ENCODE measurements at places on chromosomes 12 and 14. TPM values are rescaled to one million over a fixed set of nuclear protein-coding genes. Genes with fewer than 3 reads are reported as not detected.

CLMN gene
- 12.0 TPM for polyA plus RNA-seq

NXPH4 gene
- polyA plus RNA-seq: 0.51 TPM

P2RX2 gene
- not detected for polyA plus RNA-seq

CHGA gene
- polyA plus RNA-seq: not detected

SLCO1B1 gene
- polyA plus RNA-seq: not detected

SIX6 gene
- not detected for polyA plus RNA-seq

BDKRB1 gene
- 3.7 TPM for polyA plus RNA-seq

DNA sequence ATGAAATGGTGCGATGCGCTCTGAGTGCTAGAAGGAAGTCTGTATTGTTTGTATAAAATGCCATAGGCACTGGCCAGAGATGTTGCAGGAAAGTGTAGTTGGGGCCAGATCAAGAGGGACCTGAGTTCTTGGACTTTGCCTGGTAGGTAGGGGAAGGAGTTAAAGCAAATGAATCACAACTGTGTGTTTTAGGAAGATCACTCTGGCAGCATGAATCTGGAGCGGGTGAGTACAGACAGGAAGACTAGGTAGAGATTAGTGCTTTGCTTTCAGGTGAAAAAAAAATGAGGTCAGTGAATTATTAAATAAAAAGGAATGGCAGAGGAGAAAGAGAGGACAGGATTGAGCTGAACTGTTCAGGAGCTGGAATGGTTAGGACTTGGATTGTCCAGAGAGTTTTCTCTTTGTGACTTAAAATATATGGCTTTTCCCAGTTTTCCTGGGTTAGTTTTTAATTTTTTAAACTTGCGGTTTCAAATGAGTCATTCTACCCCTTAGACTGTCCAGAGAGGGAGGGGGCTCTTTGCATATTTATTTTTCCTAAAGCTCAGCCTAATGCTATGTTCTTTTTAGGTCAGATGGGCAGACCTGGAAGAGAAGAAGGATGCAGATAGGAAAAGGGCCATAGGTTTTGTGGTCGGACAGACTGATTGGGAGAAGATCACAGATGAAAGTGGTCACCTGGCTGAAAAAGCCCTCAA is 41.1 kb downstream of the PROX2 start:
- DNase-seq: no peak

DNA sequence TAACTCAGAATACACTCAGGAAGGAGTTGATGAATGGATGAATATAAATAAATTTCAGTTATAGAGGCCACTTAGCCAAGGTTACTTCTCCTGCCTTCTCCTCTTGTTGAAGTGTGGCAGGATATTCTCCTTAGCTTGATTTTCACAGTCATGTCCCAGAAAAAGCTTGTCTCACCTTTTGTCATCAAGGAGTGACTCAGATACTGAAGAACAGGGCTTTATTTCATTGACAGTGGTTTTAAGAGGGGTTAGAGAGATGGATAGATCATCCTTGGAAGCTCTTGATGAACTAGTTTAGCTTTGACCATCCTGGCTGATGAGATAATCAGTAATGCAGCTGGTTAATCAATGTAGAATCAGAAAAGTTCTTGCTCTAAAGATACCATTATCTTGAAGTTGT is 35.0 kb upstream of the CFAP54 start:
- peak; percentile 71 for DNase-seq

DNA sequence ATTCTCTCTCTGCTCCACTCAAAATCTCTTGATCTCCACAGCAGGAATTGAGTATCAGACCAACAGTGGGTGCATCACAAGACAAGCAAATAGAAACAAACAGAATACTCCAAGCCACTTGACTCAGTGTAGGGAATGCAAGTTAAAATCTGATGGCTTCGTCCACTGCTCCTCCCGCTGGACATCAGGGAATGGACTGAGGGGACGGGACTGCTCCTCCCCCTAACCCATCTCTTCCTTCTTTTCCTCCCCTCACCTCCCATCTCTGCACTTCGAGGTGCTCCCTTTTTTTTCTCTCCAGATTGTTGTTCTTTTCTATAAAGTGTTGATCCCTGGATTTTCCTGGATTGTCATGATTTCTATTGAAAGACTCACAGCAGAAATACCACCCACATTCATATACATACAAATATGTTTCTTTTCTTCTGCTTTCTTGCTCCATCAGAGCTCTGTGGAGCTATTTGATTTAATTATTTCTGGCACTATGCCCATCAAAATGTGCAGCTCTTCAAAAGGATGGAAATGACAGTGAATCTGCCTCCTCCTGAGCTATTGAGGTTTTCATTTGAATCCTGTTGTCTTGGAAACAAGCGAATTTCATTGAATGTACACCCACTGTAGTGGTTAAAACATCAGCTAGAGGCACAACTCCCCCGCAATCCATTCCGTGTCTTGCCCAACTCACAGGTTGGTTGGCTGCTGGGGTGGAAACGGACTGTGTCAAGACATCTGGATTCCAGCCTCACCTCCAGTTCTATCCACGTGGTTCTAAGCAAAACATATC is 199.7 kb downstream of the SPTSSA start:
- DNase-seq: no peak

- no peak for DNase-seq
These were observed 99.0 kb downstream of the RTN1 start for GRCh38 chr14:59771577-59771976.

DNA sequence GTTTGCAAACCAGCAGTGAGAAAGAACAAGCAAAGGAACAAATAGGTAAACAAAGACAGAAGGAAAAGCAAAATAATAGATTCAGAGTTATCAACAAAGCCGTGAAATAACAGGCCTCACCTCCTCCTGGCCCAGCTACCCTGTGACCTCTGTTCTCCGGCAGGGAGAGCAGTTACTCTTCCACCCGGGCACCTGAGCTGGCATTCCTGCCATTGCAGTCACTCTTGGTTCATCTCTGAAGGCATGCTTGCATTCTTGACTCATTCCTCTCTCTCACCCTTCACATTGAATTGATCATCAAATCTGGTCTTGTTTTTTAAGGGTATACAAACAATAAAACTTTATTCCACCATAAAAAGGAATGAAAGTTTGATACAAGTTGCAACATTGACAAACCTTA is 95.1 kb downstream of the TTC8 start:
- DNase-seq: peak; percentile 67

DNA sequence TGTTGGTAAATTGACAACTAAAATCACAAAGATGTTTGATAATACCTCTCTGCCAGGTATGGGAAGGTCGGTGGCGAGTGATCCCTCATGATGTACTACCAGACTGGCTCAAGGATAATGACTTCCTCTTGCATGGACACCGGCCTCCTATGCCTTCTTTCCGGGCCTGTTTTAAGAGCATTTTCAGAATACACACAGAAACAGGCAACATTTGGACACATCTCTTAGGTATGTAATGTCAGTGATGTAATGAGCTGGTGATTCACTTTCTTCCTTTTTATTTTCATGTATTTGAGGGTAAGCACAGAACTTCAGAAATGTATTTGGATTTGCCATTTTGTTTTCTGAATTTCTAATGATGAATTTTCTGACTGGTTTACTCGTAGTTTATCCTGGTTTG is 42.6 kb upstream of the LRTM2 start:
- peak; percentile 58 for DNase-seq

DNA sequence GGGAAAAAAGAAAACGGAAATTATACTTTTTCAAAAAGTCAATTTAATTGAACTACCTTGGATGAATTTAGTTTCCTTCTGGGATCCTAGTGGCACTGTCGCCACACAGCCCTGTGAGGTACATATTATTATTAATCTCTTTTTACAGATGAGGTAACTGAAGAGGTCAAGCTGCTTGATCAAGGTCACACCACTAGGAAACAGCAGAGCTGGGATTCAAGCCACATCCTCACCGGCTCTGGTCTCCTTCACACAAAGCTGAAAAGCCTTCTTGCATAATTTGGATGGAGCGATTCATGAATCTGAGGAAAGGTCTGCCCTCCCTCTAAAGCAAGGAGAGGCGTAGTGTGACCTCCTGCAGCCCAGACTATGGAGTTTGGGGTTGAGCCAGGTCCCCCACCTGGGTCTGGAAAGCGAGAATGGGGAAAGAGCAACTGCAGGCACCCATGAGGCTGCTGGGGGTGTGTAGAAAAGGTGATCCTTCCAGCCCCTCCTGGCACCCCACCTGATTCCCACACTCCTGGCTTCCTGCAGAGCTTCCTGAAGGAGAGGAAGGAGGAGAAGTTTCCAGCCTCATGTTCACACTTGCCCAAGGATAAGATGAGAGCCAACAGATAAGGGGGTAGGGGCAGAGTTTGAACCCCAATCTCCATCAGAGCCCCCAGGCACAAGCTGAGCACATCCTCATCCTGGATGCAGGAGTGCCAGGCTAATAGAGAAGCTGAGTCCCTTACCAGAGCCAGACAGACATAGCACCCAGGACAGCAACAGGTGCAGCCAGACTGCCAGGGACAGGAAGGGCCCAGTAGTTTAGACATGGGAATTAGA is 3.9 kb upstream of the KRT79 start:
- DNase-seq: no peak

DNA sequence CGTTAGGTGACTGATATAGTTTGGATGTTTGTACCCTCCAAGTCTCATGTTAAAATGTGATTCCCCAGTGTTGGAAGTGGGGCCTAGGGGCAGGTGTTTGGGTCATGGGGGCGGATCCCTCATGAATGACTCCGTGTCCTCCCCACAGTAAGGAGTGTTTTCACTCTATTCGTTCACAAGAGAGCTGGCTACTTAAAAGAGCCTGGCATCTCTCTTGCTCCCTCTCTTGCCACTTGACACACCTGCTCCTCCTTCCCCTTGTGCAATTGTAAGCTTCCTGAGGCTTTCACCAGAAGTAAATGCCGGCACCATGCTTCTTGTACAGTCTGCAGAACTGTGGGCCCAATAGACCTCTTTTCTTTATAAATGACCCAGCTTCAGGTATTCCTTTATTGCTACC is 2.6 kb downstream of the IFI27L2 start:
- DNase-seq: no peak

DNA sequence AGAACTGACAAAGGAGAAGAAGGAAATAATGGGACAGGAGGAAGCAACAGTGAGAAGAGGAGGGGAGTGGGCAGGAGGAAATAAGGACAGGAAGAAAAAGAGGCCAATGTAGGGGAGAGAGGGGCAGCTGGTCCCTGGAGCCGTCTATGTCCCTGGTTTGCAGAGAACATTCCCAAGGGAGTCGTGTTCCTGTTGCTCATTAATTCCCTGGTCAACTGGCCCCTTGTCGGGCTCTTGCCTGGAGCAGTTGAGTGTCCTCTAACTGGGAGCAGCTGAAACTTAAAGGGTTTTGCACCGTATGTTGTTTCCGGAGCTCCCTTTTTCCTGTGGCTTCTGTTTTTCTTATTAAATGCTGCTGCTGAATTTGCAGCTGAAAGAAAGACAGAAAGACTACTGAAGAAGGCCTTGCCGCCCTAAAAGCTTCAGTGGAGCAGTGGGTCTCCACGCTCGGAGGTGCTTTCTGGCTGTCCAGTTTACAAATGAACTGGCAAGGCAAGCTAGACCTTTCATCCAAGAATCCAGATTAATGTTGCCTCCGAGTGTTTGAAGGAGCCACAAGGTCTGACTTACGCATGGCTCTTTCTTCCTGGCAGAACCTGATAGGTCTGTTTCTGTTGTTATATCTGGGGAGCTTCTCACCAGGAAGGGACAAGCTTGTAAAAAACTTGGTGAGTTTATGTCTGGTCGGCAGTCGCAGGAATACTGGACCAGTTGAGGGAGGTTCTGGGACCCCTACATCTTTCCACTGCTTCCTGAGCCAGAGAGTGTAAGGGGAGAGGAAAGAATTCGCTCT is 146.2 kb upstream of the RFLNA start:
- no peak for DNase-seq

GRCh38 chr14:99473458-99473857 is 7.2 kb downstream of the SETD3 start:
- DNase-seq: no peak

DNA sequence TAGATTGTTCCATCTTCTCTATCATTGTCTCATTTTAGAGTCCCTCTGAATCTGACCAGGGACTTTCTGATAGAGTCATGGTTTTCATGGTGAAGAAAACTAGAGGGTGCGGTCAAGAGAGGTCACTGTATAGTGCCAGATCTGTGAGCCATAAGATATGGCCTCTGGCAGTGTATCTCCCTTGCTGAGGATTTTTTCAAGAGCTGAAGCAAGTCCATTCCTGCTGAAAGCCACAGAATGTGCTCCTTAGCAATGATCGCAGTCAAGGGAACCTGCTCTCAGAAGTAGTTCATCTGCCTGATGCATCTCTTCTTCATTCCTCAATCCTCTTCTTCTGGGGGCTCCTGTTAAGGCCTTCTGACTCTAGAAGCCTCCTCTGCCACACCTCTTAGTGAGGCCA is 405.2 kb downstream of the EGLN3 start:
- peak; percentile 90 for DNase-seq

DNA sequence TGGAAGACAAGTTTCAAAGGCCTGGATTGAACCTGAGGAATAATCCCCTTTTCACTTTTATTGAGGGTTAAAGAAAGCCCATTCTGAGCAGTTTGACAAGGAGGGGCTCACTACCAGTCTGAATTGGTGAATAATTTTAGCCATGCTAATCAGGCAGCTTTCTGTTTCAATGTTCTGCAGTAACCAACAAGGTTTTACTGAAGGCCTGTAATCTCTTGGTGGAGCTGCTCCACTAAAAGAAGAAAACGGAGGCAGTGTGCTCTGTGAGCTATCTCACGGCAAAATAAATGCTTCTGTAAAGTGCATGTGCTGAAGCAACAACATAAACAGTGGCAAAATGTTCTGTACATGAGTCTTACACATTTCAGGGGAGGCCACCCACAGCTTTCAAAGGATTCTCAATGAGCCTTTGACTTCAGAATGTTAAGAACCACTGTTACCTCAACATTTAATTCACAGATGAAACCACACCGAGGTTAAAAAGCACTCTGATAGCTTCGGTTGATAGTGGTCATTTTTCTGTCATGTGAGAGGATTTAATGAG is 111.2 kb downstream of the LRIG3 start:
- no peak for DNase-seq

DNA sequence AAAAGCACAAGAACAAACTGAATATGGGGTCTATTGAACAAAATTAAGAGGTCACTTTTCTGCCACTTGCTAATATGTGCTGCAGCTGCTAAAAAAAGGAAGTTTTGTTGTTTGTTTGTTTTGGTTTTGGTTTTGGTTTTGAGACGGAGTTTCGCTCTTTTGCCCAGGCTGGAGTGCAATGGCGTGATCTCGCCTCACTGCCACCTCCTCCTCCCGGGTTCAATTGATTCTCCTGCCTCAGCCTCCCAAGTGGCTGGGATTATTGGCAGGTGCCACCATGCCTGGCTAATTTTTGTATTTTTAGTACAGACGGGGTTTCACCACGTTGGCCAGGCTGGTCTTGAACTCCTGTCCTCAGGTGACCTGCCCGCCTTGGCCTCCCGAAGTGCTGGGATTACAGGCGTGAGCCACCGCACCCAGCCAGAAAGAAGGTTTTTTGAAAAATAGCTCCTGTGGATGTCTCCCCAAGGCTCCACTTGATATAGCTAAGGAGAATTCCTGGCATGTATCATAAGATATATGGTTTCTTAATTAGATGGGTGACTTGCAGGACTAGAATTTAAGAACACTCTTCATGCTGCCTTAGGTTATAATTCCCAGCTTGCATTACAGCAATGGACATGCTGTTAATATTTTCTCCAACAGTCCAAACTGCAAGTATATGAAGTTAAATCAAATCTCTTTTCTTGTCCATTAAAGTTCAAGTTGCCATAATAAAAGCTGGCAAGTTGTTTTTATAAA is 237.6 kb upstream of the AMIGO2 start:
- no peak for DNase-seq

Measured in mammary epithelial cell (primary cell).